ENCODE measurements at places on chromosomes 3 and 15. TPM values are rescaled to one million over a fixed set of nuclear protein-coding genes. Genes with fewer than 3 reads are reported as not detected.

The GRAMD1C gene
- total RNA-seq, result 0.68 TPM

The P2RY14 gene
- 1.8 TPM for total RNA-seq

The THAP10 gene
- 1.6 TPM for total RNA-seq

The ABCF3 gene
- total RNA-seq, result 85.2 TPM

- H3K27ac ChIP-seq, result no peak overlapping the region
- H3K27me3 ChIP-seq, result no peaks in the 10 kb centered on the region
- H3K4me3 ChIP-seq, result no peak overlapping the region
- H3K4me1 ChIP-seq, result no peaks in the 10 kb centered on the region
- no peaks in the 10 kb centered on the region for H3K36me3 ChIP-seq
Measured at GRCh38 chr3:157469561-157470294, 33.1 kb downstream of the PTX3 start.

GRCh38 chr15:97998307-97999071 lies 38.0 kb downstream of the ARRDC4 start:
- no peaks in the 10 kb centered on the region for H3K36me3 ChIP-seq
- H3K4me1 ChIP-seq, result peaks cover 10% of the 10 kb centered on the region
- no peaks in the 10 kb centered on the region for H3K27me3 ChIP-seq
- no peak for DNase-seq
- H3K27ac ChIP-seq, result no peak overlapping the region

- H3K27me3 ChIP-seq, result no peaks in the 10 kb centered on the region
- no peaks in the 10 kb centered on the region for H3K36me3 ChIP-seq
- peaks cover 25% of the 10 kb centered on the region for H3K4me1 ChIP-seq
- peak overlapping the region; percentile 63 for H3K27ac ChIP-seq
- no peak for DNase-seq
Measured at GRCh38 chr3:171407759-171408158, 52.4 kb downstream of the TNIK start.

DNA sequence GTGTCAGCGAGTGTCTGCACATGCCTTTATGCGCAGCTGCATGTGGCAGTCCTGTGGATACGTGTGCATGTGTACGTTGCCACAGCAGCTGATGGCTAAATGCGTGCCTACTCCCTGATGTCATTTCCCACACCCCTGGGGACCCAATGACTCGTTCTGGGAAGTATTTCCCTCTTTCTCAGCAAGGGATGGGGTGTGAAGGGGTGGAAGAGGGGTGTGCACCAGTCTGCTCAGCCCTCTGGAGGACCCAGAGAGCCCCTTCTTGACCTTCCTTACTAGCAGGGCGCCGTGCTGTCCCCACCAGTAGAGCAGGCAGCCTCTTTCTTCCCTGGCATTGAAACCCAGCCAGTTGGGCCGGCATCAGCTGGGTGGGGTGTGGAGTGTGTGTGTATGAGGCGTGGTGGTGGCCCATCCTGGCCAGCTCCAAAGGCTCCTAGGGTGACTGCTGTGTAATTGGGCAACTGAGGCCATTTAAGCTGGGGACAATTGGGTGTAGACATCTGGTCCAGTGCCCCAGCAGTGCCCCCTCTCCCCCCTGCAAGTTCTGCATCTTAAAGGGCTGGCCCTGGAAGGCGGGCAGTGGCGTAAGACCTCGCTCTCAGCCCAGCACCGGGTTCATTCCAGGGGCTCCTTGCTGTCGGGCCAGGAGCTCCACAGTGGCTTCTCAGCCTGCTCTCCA lies 19.2 kb downstream of the SNX33 start:
- no peaks in the 10 kb centered on the region for H3K27me3 ChIP-seq
- no peaks in the 10 kb centered on the region for H3K36me3 ChIP-seq
- peak; percentile 78 for DNase-seq
- peaks cover 13% of the 10 kb centered on the region for H3K4me1 ChIP-seq

- no peak overlapping the region for H3K4me3 ChIP-seq
- no peak for DNase-seq
- H3K27ac ChIP-seq, result no peak overlapping the region
- H3K4me1 ChIP-seq, result no peaks in the 10 kb centered on the region
- H3K27me3 ChIP-seq, result no peaks in the 10 kb centered on the region
Measured at GRCh38 chr15:50390554-50391264, 33.5 kb upstream of the USP8 start.

DNA sequence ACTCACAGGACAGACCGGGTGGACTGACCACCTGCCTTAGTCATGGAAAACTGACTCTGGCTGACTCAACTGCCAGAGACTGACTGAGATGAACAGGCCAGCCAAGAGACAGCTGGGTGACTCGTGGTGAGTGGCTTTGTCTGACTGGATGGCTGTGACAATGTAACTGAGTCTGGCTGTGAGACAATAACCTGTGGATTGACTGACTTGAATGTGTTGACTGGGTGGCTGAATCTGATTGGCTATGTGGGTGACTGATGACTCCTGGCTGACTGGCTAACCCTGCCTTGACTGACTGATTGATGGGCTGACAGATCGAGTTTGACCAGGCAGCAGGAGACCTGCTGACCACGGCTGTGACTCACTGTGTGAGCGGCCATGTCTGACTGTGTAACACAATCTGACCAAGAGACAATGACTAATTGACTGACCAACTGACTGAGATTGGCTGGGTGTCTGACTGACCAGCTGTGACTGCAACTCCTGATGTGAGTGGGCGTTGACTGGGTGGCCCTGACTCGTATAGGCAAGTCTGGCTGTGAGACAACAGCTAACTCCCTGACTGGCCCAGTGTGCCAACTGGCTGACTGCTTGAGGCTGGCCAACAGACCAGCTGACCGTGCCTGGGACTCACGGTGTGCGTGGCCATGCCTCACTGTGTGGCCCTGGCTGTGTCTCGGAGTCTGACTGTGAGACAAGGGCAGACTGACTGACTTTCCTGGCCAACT lies 509.1 kb downstream of the SHQ1 start:
- peaks cover 8% of the 10 kb centered on the region for H3K4me1 ChIP-seq
- H3K4me3 ChIP-seq, result no peak overlapping the region
- peak; percentile 83 for DNase-seq
- H3K36me3 ChIP-seq, result no peaks in the 10 kb centered on the region
- H3K27ac ChIP-seq, result peak overlapping the region; percentile 63

- H3K4me1 ChIP-seq, result no peaks in the 10 kb centered on the region
- H3K27ac ChIP-seq, result no peak overlapping the region
- no peak overlapping the region for H3K4me3 ChIP-seq
- peaks cover 2% of the 10 kb centered on the region for H3K36me3 ChIP-seq
- DNase-seq, result no peak
Measured at GRCh38 chr3:27311400-27311799, 57.8 kb downstream of the NEK10 start.

DNA sequence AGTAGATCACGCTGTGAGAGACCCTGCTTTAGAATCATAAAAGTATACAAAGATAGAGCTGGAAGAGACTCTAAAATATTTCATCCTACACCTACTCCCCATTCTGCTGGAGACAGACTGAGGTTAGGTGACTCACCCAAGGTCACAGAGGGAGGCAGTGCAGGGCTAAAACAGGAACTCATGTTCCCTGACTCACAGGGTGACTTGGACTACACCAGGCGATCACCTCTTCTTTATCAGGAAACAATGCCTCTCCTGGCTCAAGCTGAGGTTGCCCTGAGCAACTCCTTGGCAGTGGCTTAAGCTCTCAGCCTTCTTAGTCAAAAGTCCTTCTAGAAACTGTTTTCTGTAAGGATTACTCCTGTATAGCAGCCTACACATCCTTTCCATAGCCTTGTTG lies 26.4 kb upstream of the TNFAIP8L3 start:
- H3K27me3 ChIP-seq, result no peaks in the 10 kb centered on the region
- no peaks in the 10 kb centered on the region for H3K4me1 ChIP-seq
- H3K4me3 ChIP-seq, result no peak overlapping the region
- no peaks in the 10 kb centered on the region for H3K36me3 ChIP-seq
- no peak overlapping the region for H3K27ac ChIP-seq

DNA sequence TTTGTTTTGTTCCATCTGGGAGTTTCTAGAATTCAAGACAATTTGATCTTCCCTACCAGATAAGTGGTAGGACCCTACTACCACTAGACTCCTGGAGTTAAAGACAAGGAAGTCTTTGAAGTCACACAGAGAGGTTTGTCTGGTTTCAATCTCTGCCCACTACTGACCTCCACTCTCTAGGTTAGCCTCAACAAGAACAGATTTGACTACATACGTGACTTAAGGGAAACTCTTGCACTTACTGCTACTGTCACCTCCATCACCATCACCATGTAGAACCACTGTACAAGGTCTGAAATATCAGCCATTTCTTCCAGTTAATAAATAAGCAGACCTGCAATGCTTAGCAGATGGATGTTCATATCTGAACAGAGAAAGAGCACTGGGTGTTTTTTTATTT lies 148.3 kb upstream of the ARHGEF26 start:
- no peaks in the 10 kb centered on the region for H3K36me3 ChIP-seq
- H3K4me3 ChIP-seq, result no peak overlapping the region
- no peak overlapping the region for H3K27ac ChIP-seq

DNA sequence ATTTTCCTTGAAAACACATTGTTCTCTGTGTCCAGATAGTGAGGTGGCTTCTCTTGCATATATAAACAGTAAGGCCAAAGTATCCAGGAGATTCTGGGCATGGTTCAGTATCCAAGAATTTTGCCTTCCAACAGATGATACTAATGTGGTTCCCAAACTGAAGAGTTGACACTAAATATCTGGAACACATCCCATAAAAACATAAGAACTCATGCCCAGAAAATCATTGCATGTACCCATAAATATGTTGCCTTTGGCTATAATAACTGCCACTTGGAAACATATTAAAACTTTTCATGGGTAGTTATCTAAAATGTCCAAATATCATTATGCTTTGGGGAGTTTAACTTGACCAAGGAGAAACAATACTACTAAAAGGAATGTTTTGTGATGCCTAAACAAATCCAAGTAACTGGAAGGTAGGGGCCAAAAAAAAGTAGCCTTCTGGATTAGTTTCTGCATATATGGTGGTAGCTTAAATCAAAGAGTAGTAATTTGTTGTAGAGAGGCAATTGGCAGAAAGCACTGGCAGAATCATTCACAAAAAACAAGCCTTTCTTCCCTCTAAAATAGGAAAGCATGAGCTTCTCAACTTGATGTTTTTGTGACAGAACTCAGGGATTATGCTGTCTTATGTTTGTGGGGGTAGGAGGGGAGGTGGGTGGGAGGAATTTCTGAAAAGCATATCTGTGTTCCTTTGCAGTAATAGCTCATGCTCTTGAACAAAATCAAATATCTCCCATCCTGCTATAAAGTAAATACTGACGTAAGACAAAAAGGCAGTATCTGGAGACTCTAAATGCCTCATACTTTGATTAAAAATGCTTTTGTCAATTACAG lies 753.9 kb downstream of the TUSC7 start:
- no peaks in the 10 kb centered on the region for H3K4me1 ChIP-seq
- no peaks in the 10 kb centered on the region for H3K27me3 ChIP-seq
- H3K36me3 ChIP-seq, result no peaks in the 10 kb centered on the region

DNA sequence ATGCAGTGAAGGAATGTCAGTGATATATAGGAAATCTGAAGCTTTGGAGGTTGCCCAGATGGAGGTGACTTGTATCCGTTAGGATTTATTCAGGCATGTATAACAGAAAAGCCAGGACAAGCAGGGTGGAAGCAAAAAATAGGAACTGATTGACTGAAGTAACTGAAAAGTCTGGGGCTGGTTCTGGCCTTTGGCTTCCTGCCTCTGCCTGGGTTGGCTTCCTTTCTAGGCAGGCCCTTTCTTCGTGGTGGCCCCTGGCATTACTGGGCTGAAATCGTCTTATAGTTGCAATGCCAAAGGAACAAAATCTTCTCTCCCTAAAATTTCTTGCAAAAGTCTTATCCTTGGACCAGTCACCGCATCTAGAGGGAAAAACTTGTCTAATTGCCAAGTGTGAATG lies 386.1 kb downstream of the PTPRG start:
- H3K4me3 ChIP-seq, result no peak overlapping the region
- no peaks in the 10 kb centered on the region for H3K27me3 ChIP-seq
- H3K36me3 ChIP-seq, result no peaks in the 10 kb centered on the region
- DNase-seq, result no peak
- H3K27ac ChIP-seq, result no peak overlapping the region
- peaks cover 44% of the 10 kb centered on the region for H3K4me1 ChIP-seq

DNA sequence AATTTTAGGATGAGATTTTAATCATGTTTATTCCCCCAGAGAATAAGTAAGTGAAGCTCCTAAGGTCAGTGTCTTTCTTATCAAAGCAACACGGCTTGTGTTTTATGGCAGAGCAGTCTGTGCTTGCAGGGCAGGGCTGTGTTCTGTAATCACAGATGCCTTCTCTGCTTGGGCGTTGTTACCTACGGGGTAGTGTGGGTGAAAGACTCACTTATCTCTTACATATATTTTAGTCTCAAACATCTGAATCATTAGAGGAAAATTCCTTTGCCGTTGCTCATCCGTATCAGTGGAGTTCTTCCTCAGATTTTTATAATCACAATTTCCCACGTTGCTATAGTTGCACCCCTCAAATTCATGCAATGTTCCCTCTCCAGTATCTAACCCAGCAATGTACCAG lies 271.7 kb upstream of the MEIS2 start:
- H3K4me1 ChIP-seq, result no peaks in the 10 kb centered on the region
- no peaks in the 10 kb centered on the region for H3K36me3 ChIP-seq
- H3K4me3 ChIP-seq, result no peak overlapping the region
- DNase-seq, result no peak

DNA sequence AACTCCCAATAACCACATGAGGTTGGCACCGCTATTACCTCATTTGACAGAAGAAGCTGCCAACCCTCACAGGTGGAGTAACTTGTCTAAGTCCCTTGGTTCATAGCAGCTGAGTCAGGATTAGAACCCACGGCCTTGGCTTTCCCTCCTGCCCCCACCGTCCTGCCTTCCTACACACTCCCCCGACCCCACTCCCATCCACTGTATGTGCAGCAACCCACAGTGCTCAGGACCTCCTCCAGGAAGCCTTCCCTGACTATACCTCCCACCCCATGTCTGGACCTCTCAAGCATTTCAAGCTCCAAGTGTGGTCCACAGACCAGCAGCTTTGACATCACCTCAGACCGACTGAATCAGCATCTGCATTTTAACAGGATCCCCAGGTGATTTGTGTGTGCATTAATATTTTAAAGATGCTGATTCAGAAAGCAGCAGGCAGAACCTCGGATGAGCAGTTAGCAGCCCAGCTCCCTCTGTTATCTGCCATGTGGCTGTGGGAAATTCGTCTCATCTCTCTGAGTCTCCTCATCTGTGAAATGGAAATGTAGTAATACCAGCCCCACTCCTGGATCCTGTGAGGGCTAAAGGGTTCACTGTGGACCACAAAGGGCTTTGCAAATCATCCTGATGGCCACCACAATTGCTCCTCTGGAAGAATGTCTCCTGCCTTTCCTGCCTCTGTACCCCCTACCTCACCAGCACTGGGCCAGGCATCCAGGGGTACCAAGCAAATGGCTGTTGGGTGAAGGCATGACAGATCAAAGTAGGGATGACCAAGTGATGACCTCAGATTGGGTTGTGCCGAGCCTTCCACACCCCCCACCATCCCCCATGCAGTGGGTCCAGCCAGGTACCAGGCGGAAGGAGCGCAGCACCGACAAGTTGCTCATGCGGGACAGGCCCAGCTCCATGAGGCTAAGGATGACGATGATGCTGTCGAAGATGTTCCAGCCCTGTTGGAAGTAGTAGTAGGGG lies 62.7 kb downstream of the SCN5A start:
- no peaks in the 10 kb centered on the region for H3K4me1 ChIP-seq
- H3K36me3 ChIP-seq, result no peaks in the 10 kb centered on the region
- no peaks in the 10 kb centered on the region for H3K27me3 ChIP-seq

DNA sequence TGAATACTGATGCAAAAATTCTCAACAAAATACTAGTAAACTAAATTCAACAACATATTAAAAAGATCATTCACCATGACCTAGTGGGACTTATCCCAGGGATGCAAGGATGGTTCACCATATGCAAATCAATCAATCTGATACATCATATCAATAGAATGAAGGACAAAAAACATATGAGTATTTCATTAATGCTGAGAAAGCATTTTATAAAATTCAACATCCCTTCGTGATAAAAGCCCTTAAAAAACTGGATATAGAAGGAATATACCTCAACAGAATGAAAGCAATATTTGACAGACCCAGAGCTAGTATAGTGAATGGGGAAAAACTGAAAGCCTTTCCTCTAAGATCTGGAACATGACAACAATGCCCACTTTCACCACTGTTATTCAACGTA lies 43.0 kb upstream of the FBN1 start:
- H3K36me3 ChIP-seq, result no peaks in the 10 kb centered on the region
- no peak overlapping the region for H3K27ac ChIP-seq
- no peak overlapping the region for H3K4me3 ChIP-seq

Data from psoas muscle (tissue), 8 donors.